COR-L47 (cell line): ENCODE measurements at places on chromosomes 12 and 14.

- DNase-seq = no peak
Measured at GRCh38 chr14:23355871-23356435, 3.3 kb upstream of the SLC22A17 start.

- DNase-seq = no peak
Measured at GRCh38 chr14:104357689-104358527, 219.5 kb downstream of the KIF26A start.

DNA sequence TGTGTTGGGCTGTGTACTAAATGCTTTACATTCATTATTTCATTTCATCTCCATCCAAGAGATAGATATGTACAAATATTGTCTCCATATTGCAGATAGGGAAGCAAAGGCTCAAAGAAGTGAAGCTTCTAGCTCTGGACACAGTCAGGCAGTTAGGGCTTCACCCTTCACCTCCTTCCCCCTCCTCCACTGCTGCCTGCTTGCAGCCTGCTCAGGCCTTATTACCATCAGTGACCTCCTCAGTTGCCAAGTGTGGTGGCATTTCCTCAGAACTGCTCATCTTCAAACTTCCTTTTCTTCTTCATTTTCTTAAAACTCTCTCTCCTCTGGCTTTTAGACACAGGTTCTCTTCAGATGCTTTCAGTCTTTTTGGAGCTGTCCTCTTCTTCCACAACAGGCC is 4.7 kb upstream of the GPATCH2L start:
- DNase-seq = no peak

- DNase-seq = no peak
Measured at GRCh38 chr12:116497051-116497591, 62.1 kb upstream of the MAP1LC3B2 start.

DNA sequence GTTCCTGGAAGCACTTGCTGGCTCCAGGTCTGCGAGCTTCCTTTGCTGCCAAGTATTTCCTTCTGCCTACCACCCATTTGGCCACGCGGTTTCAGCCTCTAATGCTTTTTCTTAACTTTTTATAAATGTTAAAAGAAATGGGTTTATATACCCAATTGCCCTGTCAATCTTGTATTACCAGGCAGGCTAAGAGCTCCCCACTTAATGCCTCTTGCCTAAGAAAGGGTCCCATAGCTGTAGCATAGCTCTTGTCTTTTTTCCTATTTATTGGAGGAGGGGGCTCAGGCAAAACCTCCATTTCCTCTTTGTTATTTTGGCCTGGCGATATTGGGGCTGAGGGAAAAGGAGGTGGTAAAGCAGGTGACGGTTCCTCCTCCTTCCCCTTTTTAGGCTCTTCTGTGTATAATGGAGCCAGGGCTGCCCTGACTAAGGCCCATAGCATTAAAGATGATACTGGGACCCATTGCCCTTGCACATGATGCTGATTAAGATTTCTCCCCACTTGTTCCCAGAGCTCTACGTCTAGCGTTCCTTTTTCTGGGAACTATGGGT is 21.6 kb upstream of the BLTP3B start:
- no peak for DNase-seq

GRCh38 chr14:104246401-104247335 is 108.3 kb downstream of the KIF26A start:
- DNase-seq = no peak

DNA sequence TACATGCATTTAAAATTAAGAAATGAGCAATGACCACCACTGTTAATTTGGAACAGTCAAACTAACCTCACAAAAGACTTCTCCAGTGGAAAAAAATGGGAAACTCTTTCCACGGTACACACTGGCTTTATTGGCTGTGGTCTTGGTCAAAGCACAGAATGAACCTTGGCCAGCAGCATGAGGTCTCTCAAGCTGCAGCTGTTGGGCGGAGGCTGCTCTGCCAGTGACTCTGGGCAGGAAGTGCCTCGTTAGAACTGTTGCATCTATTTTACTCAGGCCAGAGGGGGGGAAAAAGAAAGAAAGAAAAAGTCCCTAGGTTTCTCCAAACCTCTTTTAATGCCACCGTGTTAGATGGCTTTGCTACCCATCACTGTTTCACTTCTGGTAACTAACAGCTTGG is 279.8 kb upstream of the DIO2 start:
- DNase-seq = peak; percentile 25
